ENCODE measurements at places on chromosomes 5 and 9.

GRCh38 chr9:91948597-91949391 is 1.2 kb downstream of the ROR2 start:
- no peak for DNase-seq

- no peak for DNase-seq
Observed at GRCh38 chr5:135693371-135693955, 114.7 kb upstream of the CXCL14 start.

DNA sequence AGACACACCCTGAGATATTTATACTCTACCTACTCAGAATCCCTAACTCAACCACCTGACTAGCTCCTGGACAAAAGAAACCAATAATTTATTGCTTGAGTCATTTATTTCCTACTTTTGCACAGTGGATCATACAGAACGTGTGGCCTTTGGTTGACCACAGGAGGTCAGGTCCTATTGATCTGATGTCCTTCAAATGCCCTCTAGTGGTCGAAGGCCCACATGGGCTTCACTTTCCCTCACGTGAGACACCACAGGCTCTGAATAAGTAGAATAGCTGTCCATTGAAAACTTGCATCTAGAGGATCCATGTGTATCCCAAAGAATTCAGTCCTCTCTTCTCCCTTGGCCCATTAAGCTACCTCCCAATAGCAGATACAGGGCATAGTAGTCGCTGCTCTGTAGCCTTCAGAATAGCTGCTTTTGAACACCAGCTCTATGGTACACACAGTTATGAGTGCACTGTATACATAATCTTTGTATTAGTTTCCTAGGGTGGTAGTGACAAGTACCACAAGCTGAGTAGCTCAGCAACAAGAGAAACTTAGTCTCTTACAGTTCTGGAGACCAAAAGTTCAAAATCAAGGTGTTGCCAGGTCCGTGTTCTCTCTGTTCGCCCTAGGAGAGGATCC is 177.6 kb upstream of the SMARCA2 start:
- no peak for DNase-seq

DNA sequence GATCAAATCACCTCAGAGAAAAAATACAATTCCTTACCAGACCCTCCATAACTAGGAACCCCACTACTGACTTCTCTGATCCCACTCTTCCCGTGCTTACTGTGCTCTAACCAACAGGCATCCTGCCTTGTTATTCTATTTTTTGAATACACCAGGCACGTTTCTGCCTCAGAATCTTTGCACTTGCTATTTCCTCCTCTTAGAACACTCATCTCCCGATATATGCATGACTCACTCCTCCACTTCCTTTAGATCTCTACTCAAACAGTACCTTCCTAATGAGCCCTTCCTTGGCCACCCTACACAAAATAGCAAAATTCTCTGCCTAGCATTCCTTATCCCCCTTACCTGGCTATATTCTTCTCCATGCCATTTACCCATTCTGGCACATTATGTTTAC is 43.9 kb downstream of the MAPKAP1 start:
- DNase-seq, result no peak

DNA sequence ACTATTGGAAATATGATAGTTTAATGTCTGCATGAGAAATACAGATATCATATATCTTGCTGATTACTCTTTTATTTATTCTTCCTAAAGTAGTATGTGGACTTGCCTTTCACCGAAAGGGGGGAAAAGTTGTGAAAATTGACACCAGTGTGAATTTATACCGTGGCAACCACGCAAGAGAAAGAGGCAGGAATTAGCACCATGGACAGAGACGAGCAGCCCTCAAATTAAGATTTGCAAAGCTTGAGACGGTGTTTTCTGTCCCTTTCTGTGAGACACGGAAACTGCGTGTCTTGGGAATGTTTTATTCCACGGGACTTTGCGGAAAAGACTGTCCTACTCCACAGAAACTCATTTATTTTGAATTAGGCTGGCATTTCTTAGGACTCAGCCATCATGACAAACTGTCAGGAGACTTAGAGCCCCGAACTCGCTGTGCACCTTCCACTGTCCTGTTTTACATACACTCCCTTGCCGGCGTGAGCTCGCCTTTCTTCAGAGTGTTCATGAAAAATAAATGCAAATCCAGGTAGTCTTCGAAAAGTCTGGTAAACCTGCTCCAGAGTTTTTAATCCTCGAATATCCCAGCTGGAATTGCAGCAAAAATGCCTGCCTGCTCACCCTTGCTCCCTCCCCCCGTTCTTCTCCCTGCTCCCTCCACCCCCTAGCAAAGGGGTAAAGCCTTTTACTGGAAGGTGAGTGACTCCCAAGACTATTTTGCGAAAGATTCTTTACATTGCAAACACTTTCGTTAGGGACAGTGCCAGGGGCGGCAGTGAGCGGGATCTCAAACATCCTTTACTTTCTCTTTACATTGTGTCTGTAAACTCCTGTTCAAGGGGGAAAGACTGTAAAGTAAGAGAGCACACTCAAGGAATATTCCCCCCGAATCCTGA is 3.8 kb upstream of the ELAVL2 start:
- no peak for DNase-seq

- DNase-seq, result no peak
Observed at GRCh38 chr9:1098551-1098950, 48.4 kb downstream of the DMRT2 start.

DNA sequence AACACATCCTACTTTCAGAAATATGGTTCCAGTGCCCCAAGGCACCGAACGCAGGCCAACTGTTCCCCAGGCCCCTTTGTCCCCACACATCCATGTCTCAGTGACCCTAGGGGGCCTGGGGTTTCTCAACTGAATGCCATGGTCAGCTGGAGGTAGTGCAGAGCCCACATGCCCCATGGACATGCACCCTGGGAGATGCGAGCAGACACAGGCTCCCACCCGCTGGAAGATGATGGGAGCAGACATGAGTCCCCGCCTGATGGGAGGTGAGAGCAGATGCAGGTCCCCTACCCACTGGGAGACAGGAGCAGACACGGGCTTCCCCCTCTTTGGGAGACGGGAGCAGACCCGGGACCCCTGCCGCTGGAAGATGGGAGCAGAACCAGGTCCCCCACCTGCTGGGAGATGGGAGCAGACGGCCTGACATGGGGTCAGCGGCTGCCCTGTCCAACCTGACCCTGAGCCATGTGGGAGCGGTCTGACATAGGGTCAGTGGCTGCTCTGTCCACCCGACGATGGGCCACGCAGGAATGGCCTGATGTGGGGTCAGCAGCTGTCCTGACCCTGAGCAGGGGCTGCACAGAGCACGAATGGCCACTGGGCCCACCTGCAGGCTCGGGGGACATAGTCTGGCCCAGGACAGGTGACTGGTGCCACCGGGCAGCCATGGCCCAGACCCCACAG is 18.4 kb downstream of the ZDHHC11B start:
- DNase-seq, result no peak

DNA sequence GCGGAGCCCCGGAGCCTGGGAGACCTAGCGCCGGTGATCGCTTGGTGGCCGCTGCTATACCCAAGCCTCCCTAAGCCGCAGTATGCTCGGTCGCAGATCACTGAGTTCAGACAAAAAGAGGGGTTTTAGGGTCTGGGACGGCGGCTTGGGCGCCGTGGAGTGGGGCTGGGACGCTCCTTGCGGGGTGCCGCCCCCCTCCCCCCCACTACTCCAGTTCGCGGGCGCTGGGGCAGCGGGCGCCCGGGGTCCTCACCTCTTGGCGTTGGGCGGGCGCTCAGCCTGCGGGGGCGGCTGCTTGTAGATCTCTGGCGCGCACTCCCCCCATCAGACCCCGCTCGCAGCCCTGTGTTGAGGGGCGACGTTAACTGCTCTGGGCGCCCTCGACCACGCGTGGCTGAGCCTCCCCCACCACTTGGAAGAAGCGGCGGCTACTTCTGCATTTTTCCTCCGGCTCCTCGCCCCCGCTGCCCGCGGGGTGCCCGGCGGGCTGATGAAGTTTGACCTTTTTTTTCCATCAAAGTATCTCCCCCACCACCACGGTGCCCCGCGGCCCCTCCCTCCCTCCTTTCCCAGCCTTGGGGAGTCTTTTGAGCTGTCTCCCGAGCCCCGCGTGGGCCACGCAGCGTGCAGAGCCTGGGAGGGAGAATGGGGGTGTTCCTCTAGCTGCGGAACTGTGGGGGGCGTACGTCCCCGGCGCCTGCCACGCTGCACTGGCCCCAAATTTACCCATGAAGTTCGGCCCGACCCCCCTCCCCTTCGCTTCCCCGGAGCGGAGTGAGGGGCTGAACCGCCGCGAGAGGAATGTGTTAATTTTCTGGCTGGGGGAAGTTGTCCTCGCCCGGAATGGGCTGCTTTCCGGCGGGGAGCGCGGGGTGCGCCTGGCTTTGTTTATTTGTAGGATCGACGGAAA is 1.2 kb downstream of the CXXC5 start:
- DNase-seq, result no peak

- no peak for DNase-seq
Observed at GRCh38 chr9:5040730-5041389, 55.8 kb downstream of the JAK2 start.

DNA sequence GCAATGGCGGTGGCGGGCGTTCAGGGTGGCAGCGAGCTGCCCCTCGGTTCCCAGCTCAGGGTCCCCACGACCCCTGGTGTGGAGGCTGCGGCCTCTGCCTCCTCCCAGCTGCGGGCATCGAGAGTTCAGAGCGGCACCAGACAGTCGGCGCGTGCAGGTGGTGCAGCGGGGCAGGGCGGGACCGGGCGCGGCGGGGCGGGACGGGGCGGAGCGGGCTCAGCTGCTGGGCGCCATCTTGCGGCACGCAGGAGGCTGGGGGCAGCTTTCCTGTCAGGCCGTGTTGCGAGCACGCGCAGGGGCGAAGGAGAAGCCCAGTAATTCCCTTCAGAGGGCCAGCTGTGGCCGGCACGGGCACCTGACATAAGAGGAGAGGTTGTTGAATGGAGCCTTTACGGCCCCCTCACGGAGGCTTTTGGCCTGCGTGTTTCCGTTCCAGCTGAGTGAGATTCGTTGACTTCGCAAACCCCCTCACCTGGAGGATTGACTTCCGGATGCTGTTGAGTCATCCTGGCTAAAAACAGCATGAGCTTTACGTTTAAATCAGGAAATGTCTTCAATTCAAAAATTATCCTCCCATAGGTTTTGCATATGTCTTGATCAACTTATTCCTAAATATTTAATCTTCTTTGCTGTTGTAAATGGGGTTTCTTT is 587 bp downstream of the C5orf47 start:
- no peak for DNase-seq

DNA sequence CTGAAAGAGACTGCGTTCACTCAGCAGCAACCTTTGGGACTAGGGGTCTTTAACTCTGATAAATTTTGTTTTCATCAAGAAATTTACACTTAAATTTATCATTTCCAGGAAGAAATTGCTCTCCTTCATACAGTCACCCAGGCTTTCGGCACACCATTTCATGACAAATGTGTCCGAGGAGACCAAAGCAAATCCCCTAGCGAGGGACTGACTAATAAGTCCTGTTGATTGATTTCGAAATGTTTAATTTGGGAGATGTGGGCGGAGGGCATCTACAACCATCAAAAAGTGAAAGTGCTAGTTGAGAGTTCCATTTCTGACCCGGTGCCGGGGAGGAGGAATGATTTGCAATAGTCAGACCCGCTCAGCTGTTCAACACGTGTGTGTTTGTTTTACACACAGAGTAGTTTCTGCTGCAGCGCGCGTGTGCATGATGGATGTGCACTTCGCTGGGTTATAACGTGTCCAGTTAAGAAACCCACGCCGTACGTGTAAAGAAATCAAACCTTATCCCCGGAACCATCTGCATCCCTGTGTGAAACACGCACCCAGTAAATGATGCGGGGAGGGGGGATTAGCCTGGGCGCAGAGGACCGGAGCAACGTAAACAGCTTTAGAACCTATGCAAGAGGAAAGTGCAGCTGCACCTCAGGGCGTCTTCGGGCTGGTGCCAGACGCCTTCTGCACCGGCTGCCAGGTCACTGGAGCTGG is 845 bp upstream of the NR4A3 start:
- no peak for DNase-seq

DNA sequence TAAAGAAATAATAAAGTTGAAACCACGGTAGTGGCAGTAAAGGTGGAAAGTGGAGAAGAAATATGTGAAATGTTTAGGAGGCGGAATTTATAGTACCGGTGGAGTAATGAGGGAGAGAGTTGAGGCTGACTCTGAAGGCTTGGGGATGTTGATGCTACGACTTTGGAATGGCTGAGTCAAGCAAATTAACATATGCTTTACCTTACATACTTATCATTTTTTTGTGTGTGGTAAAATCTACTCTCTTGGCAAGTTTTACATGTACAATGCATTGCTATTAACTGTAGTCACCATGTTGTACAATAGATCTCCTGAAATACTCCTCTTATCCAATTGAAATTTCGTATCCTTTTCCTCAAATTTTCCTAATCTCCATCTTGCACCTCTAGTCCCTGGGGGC is 179.0 kb downstream of the TAF11L14 start:
- no peak for DNase-seq

DNA sequence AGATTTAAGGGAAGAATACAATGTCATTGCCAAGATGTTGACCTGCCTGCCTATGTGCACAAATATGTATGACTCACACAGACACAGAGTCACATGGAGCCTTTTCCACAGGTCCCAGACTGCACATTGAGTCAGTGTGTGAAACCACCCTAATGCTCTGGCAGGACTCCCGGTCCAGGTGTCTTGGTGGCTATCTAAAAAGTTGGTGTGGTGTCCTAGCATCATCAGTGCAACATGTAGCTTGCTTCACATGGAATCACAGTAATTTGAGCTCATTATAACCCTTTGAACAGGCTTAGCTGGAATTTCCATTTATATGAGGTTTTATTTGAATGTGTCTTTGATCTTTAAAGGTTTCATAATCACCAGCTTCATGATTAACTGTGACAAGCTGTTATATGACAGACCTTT is 10.7 kb downstream of the IFNA5 start:
- DNase-seq, result no peak

GRCh38 chr9:84557751-84558150 is 111.8 kb upstream of the NTRK2 start:
- DNase-seq, result no peak

DNA sequence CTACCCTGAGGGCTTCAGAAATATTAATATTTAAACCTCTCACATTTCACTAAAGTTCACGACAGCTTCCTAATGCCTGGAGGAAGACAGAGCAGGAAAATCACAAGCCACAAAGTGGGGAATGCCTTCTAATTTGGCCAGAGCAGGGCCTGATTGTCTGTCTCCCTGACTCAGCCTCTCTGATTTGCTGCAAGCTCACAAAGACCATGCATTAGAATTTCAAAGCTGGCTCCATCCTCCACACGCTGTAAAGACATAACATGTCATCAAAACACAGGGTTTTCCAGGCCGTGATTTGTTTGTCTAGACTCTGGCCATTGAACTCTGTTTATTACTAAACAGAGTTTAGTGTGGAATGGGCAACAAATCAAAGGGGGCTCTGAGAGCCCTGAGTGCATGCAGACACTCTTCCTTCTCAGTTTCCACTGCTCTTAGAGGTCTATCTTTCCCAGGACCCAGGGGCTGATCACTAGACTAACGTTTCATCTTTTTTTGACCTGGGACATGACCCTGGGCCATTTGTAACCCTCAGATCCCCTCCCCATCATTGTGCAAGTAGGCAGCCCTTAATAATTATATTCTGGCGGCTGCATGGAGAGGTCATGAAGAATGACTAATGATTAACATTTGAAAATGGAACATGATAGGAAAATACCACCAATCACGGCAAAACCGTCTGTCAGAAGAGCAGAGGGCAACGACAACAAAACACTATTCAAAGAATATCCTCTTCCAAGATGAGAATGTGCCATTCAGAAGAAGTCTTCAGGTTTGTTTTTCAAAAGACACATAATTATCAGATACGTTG is 140.2 kb downstream of the ENC1 start:
- DNase-seq, result no peak

Data from NCI-H1048 (cell line).